ENCODE measurements at places on chromosomes 13 and 19. TPM values are rescaled to one million over a fixed set of nuclear protein-coding genes. Genes with fewer than 3 reads are reported as not detected.

Gene F10
- total RNA-seq: 11.8 TPM

Gene CPB2
- total RNA-seq: not detected

Gene B3GLCT
- 9.9 TPM for total RNA-seq

Gene ZNF470
- total RNA-seq: 8.5 TPM

Gene RXFP2
- total RNA-seq: not detected

Gene CDX2
- not detected for total RNA-seq

Gene FFAR2
- not detected for total RNA-seq

Gene PRRG2
- 0.65 TPM for total RNA-seq

Gene IGFL1
- not detected for total RNA-seq

Gene FOSB
- total RNA-seq: 5.7 TPM

Gene ZNF865
- 5.1 TPM for total RNA-seq

Gene ARMC6
- total RNA-seq: 51.1 TPM

Gene ERICH4
- total RNA-seq: not detected

Gene GYS1
- total RNA-seq: 117 TPM

Gene FFAR3
- total RNA-seq: not detected

Gene MADCAM1
- 0.13 TPM for total RNA-seq

Gene ABHD8
- total RNA-seq: 13.8 TPM

Gene ZNF20
- total RNA-seq: 5.5 TPM

Gene FREM2
- under 0.01 TPM for total RNA-seq

Gene ZNF682
- total RNA-seq: 1.2 TPM

Gene ATP4A
- total RNA-seq: not detected

Gene ATP4B
- not detected for total RNA-seq

Gene CFAP97D2
- total RNA-seq: not detected

Gene MYPOP
- 3.5 TPM for total RNA-seq

Gene TSSK6
- total RNA-seq: 1.7 TPM

Gene KLF2
- 11.7 TPM for total RNA-seq

Gene EXOC3L2
- 0.10 TPM for total RNA-seq

Gene TNNI3
- total RNA-seq: not detected

Gene MATK
- not detected for total RNA-seq

Gene TEX26
- total RNA-seq: not detected

Gene SLC7A10
- not detected for total RNA-seq

Gene MAMSTR
- total RNA-seq: 0.69 TPM

Gene KCNRG
- total RNA-seq: 5.1 TPM

Gene VWA8
- 24.2 TPM for total RNA-seq

Gene IGFL4
- total RNA-seq: 0.13 TPM

Gene ZNF253
- total RNA-seq: 3.2 TPM
